ENCODE measurements at places on chromosomes 5 and 9.

GRCh38 chr9:5838884-5839571, 6.1 kb upstream of the ERMP1 start:
- no peak for DNase-seq

DNA sequence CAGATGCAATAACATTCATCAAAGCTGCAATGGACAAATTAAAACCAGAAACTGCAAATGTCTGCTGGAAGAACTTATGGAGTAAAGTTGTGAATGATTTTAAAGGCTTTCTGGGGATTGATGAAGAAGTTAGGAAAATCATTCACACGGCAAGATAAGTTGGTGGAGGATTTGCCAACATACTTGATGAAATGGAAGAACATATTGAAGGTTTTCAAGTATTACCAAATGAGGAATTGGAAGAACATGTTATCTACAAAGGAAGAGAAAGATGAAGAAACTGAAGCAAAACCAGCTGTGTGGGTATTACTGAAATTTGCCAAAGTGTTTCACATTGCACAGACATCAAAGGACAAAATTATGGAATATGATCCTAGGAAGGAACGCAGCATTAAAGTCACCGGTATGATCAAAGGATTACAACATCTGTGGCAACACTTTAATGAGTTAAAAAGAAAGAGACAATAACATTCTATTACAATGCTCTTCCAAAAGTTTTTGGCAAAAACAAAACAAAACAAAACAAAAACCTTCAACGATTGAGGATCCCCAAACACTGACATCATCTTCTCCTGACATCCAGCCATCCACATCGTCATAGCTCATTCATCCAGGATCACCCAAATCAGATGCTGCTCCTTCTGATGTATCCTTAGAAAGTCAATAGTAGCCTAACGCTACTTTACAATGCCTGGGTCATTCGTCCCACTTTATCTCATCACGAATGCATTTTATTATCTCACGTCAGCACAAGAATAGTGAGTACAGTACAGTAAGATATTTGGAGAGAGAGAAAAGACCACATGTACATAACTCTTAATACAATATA, 61.3 kb upstream of the SMC5 start:
- no peak for DNase-seq

- DNase-seq: no peak
Observed at GRCh38 chr9:26891726-26892125, 876 bp downstream of the CAAP1 start.

DNA sequence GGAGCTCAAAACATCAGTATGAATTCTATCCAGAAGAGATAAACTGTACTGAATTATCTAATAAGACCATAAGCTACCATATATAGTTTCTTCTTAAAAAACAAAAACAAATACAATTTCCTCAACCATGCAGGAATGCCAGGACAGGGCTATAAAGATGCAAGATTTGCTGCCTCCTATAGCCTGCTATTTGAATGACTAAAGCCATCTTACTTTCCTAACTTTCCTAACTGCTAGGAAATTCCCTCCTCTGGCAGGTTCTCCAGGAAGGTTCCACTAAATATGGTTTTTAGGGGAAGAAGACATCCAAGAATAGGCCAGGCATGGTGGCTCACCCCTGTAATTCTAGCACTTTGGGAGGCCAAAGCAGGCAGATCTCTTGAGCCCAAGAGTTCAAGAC, 15.1 kb downstream of the KIF27 start:
- DNase-seq: no peak

Measured in cerebellar nuclear complex (tissue), 1 donor.